ENCODE measurements at places on chromosomes 5 and 9.

DNA sequence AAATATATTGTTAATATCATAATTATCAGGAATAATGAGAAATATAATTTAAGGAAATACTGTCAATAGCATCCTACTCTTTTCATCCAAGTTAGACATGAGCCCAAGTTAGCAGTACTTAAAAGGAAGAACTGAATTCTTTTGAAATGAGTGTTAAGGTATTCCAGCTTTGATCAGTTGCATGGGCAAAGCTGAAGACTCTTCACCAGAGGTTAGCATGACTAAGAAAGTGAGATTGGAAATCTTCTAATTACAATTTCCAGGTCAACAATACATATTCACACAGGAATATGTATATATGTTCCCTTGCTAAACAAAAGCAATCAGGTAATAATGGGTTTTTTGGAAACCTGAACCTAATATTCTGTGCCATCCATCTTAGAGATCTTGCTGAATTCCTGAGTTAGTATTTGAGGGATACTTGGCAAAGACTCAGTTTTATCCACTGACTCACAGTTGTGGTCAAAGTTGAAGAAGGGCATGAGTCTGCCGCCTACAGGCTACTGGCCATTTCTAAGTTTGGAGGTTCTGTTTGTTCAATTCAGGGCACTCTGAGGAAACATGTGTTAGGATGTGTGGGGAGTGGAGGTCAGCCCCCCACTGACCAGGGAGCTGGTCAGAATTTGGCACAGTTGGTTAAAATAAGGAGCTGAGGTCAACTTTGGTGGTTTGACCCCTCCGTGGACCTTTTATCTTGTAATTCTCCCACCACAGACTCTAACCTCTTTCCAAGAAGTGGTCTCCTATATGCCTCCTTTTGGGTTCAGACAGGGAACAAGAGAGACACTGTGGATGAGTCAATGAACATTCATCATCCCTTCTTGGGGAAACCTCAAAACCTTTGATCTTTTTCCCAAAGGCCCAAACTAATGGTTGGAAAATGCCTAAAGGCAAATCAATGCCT is 118.3 kb downstream of the PIK3R1 start:
- no peak for DNase-seq

GRCh38 chr5:56647099-56647850 is 168.1 kb upstream of the MAP3K1 start:
- DNase-seq: no peak

GRCh38 chr5:11590475-11590874 is 313.8 kb downstream of the CTNND2 start:
- no peak for DNase-seq

GRCh38 chr9:133615606-133616188 is 6.5 kb upstream of the FAM163B start:
- DNase-seq: no peak

GRCh38 chr5:116658141-116658540 is 83.5 kb upstream of the SEMA6A start:
- DNase-seq: no peak

- no peak for DNase-seq
Measured at GRCh38 chr9:121857928-121858327, 206.5 kb downstream of the DAB2IP start.

DNA sequence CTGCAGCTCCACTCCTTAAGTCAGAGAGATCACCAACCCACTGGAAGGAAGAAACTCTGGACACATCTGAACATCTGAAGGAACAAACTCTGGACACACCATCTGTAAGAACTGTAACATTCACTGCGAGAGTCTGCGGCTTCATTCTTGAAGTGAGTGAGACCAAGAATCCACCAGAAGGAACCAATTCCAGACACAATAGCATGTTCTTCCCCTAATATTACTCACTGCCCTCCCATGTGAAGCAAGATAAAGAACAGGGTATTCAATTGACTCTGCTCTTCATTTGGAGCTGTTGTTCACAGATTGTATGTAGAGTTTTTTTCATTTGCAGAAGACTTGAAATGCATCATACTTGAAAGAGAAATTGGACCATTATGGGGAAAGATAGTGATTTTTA is 10.8 kb downstream of the SAXO1 start:
- DNase-seq: no peak

GRCh38 chr5:14234204-14234603 is 91.1 kb downstream of the TRIO start:
- no peak for DNase-seq

- no peak for DNase-seq
Measured at GRCh38 chr5:88256872-88257271, 11.8 kb downstream of the TMEM161B start.

DNA sequence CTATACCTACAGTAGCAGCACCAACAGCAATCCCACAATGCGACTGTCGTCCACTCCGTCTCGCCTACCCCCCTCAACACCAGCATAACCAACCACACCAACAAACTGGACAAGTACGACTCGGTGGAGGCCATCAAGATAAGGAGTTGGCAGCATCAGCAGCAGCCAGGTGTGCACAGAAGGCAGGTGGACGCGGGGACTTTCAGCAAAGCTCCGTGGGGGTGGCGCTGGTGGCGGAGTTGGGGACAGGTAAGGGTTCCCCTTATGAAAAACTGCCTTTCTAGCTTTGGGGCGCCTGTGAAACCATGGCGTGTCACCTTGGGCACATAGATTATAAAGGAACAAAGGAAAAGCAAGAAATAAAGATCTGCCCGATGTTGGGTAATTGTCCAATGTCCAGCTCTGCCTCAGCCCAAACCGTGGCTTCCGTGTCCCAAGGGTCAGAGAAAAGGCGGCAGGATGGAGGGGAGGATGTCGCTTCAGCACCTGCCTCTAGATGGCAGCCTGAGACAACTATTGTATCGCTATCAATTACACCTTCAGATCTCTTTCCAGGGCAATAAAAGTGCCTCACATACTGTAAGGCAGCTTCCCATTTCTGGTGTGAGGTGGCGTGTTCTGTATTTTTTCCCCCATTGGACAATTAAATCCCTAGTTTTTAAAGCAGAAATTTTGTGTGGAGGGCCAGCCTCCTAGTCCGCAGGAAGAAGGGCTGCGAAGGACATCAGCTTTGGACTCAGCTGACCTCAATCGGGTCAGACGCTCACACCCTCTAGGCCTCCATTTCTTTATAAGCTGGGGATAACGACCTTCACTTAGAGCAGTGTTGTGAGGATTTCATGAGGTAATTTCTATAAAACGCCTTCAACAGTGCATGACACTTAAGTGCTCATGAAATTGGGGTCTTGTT is 58.8 kb downstream of the MTRR start:
- no peak for DNase-seq

GRCh38 chr5:127772531-127772930 is 69.3 kb downstream of the CCDC192 start:
- DNase-seq: no peak

DNA sequence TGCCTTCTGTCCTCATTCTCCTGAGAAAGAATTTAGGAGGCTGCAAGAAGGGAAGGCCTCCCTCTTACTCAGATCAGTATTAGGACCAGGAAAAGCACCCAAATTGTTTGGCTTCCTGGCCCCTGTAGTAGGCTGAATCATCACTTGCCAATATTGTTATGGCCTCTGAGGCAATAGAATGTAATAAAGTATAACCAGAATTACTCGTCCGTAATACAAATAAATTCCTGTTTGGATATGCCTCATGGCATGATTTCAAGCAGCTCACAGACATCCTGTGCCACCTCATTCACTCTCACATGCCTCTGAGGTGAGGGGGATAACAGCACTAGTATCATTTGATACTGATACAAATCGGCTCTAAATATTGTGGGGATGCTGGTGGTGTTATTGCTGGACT is 427.3 kb downstream of the ISL1 start:
- no peak for DNase-seq

- DNase-seq: no peak
Measured at GRCh38 chr5:16548812-16549211, 68.0 kb downstream of the RETREG1 start.

- DNase-seq: no peak
Measured at GRCh38 chr5:42943931-42944631, 96.0 kb downstream of the ANXA2R start.

- DNase-seq: no peak
Measured at GRCh38 chr5:35483191-35483590, 134.5 kb upstream of the SPEF2 start.

DNA sequence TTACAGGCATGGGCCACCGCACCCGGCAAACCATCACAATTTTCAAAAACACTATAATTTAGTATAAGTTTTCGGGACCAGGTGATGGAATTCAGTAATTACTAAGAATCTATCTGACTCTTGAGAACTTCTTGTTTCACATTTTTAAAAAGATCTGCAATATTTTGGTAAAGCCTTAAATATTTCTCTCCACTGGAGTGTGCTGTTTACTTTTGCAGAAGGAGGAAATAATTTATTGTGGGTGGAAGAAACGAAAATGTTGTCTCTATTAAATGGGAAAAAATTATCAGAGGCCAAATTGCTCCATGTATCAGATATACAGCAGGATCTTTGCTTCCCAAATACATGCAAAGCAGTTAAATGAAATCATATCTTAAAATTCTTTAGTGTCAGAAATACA is 566.8 kb upstream of the CYLC2 start:
- DNase-seq: no peak

DNA sequence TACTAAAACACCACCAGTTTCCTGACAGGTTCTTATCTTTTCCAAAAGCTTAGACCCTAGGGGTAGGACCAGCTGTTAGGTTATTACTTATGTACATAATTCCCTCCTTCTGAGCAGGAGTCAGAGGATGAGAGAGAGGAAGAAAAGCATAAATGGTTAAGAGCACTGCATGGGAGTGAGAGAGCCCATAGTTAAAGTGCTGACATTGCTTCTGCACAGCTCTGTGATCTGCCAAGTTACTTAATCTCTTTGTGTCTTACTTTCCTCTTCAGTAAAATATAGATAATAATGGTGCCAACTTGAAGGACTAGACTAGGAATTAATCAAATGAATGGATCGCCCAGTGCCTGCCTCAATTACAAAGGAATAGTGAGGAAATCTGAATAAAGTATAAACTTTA is 66.4 kb downstream of the NRG2 start:
- DNase-seq: no peak

- no peak for DNase-seq
Measured at GRCh38 chr5:176995896-176996767, 10.4 kb downstream of the UIMC1 start.

GRCh38 chr5:39219437-39219836 is at the start of gene FYB1:
Gene FYB1, minus strand, starts transcription at chr5:39219563. Its CDS starts 16,603 bp downstream, at chr5:39202960.
- no peak for DNase-seq

DNA sequence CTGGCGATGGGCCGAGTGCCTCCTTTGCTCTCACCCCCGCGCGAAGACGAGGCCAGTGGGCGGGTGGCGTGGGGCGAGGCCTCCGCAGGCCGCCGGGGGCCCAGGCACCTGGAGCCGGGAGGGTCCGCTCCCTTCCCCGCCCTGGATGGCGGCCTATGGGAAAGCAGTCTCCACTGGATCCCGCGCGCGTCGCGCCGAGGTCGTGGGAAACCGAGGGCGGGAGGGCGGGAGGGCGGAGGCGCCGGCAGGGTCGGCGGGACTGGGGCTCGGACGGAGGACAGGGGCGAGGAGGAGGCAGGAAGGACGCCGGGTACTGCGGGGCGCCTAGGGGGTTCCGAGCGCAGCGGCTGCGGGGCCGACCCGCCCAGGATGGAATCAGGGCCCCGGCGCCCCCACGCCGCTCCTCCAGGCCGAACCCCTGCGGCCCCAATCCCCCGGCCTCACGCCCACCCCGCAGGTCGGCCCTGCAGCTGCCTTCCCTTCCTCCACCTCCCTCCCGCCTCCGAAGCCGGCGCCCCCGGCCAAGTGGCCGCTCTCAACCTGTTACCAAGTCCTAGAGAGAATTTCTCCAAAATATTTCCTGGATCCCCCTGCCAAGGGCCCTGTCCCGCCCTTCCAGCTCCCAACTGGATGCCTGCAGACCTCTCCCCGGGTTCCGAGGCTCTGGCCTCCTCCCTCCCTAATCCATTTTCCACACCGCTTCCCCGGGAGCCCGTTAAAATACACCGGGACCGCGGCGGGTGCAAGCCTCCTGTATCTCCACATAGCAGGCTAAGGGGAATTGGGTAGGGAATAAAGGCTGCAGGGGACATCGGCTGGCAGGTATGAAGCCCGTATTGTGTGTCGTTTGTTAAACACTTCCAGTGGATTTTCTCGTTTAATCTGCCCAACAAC is 146.3 kb downstream of the ERCC6L2 start:
- no peak for DNase-seq

- no peak for DNase-seq
Measured at GRCh38 chr9:117266855-117267497, 147.9 kb downstream of the ASTN2 start.

- no peak for DNase-seq
Measured at GRCh38 chr5:10665799-10666198, 95.2 kb downstream of the DAP start.

DNA sequence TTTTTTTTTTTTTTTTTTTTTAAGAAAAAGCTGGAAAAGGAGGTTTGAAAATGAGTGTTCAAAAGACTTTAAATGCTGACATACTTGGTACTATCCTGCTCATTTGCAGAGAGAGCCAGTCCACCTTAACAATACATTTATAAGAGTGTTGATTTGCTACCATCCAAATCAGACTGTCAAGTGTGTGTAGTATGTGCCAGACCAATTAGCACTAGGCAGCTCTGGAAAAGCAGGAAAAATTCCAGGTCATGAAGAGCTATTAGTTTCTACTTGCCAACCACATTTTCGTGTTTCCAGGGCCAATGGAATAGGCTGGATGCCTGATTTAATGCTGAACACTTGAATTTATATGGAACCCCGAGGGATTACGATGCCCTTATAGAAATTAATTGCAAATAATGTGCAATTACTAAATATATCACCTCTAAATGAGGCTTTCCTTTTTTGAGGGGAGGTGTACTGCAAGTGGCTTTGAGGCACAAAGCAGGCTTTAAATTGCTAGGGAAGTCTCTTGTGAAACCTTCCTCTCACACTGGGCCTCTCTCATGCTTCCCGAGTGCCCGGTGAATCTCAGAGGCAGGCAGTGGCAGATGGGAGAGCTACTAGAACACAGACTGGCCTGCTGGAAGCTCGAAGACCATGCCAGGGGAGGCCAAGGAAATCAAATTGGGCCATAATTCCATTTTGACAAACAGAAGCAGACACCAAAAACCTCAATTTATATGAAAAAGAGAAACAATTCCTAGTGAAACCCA is 178.7 kb downstream of the PPP2R2B start:
- no peak for DNase-seq

- DNase-seq: no peak
Measured at GRCh38 chr9:134420281-134420845, 94.1 kb downstream of the RXRA start.

DNA sequence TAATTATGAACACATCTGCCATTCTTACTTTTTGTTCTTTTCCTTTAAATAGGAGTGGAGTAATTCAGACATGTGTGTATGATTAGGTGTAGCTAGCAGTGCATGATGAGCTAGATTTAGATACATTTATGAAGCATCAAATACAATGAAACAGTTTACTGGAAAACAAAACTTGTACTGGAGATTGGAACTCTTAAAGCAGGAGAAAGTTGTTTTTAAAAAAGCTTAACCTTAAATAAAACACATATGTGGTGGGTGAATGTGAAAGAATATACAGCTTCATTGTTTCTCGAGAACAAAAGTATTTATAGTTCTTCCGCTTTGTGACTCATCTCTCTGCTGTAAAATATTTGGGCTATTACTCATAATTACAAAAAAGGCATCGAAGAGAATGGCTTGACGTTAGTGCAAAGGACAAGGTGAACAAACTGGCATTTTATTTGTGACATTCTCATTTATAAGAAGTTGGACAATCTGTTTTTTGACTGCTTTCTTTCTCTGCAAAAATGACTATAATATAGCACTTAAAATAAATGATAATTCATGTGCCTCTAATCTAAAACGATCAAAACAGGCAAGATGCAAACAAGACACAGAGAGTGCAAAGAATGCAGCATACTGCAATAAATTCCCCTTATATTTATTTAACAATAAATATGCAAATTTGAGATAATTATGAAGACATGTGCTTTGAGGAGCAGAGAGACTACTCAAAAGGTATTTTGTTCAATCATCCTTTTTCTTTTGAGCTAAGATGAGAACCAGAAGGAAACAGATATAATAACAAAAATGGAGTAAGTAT is 478.8 kb downstream of the CETN3 start:
- no peak for DNase-seq
